ENCODE measurements at places on chromosomes 13 and 19.

DNA sequence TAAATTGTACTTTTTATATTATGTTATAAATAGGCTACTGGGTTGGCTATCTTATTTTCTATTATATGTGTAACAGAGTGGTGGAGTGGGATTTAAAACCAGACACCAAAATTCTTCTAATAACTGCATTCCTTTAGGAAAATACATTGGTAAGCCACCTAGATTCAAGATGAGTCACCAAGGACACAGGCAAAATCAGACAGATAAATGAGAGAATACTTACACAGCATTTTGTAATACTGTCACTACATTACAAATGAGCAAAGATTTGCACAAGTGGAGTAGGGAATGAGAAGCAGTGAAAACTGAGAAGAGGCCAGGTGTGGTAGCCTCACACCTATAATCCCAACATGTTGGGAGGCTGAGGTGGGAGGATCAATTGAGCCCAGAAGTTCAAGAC is 6.2 kb upstream of the SPART start:
- no peak for DNase-seq

DNA sequence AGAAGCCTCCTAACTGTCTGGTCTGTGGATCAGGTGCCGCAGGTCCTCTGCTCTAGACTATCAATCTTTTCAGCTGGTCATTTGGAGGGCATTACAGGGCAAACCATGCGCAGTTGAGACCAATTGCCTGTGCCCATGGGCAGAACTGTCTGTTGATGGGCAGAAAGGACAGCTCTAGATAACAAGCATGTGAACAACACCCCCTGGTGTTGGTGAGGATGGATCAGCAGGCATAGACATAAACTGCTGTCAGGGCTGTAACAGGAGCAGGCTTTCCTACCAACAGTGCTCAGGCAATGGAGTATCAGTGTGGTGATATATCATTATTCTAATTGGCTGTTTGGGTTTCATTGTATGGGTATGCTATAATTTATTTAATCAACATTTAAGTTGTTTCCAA is 104.7 kb upstream of the KL start:
- DNase-seq, result no peak

- no peak for DNase-seq
Observed at GRCh38 chr13:112771139-112771876, 81.5 kb downstream of the ATP11A start.

GRCh38 chr19:22335716-22336115 is 49.5 kb downstream of the ZNF729 start:
- no peak for DNase-seq

- DNase-seq, result no peak
Observed at GRCh38 chr13:82758044-82758443, 1124.2 kb downstream of the SLITRK1 start.

DNA sequence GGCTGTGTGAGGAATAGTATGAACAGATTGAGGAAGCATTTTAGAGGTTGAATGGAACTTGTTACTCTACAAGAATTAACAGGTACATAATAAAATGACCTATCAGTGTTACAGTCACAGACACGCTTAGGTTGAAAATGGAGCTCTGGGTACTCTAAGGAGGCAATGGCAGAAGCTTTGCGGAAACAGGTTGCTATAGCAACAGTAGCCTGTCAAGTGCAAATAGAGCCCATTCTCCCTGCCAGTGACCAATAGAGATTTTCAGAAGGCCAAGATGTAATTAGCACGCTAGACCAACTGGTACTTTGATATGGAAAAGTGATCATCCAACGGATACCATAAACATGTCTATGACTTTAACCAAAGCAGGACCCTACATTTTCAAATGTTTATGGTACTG is 148.5 kb upstream of the FREM2 start:
- no peak for DNase-seq

- DNase-seq, result no peak
Observed at GRCh38 chr13:98406971-98407370, 169.9 kb downstream of the STK24 start.

DNA sequence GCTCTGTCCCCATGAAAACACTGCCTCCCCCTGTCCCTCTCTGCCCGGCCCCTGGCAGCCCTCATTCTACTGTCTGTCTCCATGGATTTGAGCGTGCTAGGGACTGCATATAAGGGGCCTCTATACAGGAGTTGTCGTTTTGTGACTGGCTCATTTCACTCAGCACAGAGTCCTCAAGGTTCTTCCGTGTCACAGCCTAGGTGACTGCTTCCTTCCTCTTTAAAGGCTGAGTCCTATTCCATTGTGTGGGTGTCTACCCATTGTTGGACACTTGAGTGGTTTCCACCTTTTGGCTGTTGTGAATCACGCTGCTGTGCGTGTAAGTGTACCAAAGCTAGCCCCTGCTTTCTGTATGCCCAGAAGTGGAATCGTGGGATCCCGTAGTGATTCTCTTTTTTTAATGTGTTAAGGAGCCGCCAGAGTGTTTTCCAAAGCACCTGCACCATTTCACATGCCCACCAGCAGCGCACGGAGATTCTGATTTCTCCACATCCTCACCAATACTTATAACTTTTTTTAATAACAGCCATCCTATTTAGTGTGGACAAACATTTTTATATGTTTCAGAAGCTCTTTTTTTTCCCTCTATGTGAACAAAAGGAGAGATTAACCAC is 116.7 kb downstream of the COL4A2 start:
- DNase-seq, result no peak

DNA sequence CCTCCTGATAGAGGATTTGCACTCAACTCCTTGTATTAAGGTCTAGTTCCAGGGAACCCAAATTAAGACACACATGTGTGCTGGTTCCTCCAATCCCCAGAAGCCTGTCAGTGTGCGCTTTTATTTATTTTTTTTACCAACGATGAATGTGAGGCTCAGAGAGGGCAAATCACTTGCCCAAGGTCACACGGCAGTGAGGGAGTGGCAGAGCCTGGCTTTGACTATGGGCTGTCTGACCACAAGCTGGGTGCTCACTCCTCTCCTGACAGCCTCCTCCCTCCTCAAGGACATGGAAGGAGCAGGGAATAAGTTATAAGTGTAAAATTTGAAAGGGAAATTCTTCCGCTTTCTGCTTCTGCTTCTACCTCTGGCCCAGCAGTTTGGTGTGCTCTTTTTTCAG is 48.9 kb downstream of the CYP4F22 start:
- no peak for DNase-seq

- DNase-seq, result no peak
Observed at GRCh38 chr13:95234242-95234641, 67.0 kb downstream of the ABCC4 start.

DNA sequence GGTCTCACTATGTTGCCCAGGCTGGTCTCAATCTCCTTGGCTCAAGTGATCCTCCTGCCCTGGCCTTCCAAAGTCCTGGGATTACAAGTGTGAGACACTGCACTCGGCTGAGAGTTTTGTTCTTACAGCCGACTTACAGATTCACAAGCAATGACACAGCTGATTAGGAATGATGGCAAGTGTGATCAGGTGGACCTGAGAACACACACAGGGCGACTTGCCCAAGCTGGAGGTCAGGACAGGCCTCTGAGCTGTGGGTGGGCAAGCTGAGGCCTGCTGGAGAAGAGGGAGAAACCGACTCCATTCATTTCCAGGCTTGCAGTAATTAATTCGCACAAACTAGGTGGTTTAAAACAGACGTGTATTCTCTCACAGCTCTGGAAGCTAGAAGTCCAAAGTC is 8.1 kb upstream of the ATG4D start:
- DNase-seq, result no peak

- DNase-seq, result no peak
Observed at GRCh38 chr13:80319004-80319403, 21.9 kb downstream of the SPRY2 start.

Data from cerebellar nuclear complex (tissue), 1 donor.